Stimulated activated CD4-positive, alpha-beta T cell treated with anti-CD3 and anti-CD28 coated beads, Interleukin-4, amount 100 ng/mL, for 48 hours (primary cell): ENCODE measurements at places on chromosomes 12 and 14.

GRCh38 chr12:74626397-74626796, 88.8 kb downstream of the ATXN7L3B start:
- DNase-seq: no peak

GRCh38 chr14:103014466-103015228, 42.7 kb downstream of the CDC42BPB start:
- DNase-seq: no peak

DNA sequence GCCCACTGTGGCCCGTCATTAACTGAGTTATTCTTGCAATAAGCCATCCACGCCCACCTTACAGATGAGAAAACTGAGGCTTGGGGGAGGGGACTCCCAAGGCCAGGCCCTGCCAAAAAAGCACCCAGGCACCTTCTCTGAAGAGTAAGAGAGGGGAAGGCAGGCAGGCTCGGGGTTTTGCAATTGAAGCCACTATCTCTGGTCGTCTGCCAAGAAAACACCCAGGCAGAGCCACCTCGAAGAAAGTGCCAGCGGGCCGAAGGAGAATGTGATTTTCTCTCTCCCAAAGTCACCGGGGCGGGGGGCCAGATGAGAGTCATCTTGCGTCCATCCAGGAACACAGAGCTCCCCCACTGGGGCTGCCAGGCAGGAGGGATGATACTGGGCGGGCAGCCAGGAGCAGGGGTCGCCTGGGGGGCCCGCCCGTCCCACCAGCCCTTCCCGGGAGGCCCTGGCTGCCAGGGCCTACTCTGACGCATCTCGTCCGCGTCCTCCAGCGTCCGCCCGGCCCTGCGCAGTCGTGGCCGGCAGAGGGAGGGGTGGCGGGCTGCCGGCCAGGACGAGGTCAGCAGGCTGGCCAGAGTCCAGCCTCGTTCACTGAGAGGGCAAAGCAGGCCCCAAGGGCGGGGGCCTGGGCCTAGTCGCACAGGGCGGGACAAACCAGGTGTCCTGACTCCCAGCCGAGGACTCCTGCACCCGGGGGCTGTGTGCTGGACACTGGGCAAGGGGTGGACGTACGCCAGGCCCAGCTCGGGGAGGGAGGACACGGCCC, 74.3 kb downstream of the RFLNA start:
- no peak for DNase-seq

- no peak for DNase-seq
Measured at GRCh38 chr12:52182898-52183543, 8.8 kb downstream of the KRT80 start.

- DNase-seq: no peak
Measured at GRCh38 chr12:45732936-45733335, 3.4 kb downstream of the ARID2 start.

DNA sequence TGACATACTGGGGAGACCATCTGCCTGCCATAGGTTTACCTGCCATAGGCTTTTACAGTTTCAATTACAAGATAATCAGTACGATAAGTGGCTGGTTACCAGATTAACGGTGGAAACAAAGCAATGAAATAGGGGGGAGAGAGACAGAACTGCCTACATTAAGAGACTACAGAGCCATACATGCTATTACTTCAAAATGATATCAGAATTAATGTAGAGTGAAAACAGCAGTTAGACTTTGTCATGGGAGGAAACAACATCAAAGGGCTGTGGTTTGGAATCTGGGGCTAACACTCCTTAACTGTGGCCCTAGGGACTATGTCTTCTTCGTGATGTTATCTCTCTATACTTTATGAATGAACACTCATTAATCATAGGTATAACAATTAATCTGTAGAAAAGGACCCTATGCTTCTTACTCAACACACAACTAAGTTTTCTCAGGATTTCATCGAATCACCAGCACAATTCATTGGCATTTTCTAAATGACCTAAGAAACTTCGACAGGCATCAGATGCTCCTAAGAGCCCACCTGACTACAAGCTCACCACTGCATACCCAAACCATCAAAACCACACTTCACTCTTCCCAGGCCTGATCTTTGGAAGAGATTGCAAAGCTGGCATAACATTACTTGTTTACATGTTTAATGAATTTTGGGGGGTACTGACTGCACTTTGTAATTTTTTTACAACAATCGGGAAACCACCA, 475.6 kb upstream of the SOX5 start:
- no peak for DNase-seq

GRCh38 chr12:54029529-54030441, 1.5 kb downstream of the HOXC6 start:
- DNase-seq: no peak

- DNase-seq: no peak
Measured at GRCh38 chr14:94424371-94424770, 28.2 kb downstream of the SERPINA11 start.
